ENCODE measurements at places on chromosomes 4 and X.

- DNase-seq: no peak
These were observed 50.7 kb upstream of the SPRY1 start for GRCh38 chr4:123345935-123346300.

GRCh38 chr4:23485801-23486200 is 404.0 kb downstream of the PPARGC1A start:
- DNase-seq: no peak

DNA sequence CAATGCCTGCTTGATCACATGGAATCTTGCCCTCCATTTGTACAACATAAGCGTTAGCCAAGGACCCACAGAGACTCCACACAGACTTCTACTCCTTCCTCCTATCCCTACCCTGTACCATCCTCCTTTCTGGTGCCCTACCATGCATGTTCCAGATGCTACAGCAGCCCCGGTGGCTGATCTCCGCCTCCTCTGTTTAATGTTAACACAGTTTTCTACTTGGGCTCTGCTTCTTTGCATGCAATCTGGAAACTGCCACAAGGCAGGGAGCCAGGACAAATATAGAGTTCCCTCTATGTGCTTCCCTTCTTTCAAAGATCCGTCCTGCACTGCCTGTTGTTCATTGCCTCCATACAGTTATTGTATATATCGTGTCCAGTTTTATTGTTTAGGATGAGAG is 368.6 kb upstream of the TENM3 start:
- DNase-seq: peak; percentile 10

GRCh38 chr4:138560448-138560847 is 318.3 kb upstream of the SLC7A11 start:
- DNase-seq: no peak

DNA sequence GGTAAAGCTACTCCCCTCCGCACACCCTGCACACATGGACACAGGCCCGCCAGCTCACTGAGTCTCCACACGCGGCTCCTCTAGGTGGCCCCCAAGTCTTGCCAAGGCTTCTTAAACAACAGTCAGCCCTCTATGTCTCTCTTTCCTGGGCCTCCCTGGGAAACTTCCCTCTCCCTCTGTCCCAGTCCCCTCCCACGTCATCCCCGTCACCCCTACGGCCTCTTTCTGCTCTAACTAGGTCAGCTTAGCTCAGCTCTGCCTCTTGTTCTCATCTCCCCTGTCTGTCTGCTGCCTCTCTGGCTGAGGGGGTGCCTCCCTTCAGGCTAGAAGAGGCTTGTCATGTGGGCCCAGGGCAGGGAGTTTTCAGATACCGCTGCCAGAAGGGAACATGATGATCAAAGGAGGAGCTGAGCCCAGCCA is 38.8 kb downstream of the SEPTIN6 start:
- no peak for DNase-seq

DNA sequence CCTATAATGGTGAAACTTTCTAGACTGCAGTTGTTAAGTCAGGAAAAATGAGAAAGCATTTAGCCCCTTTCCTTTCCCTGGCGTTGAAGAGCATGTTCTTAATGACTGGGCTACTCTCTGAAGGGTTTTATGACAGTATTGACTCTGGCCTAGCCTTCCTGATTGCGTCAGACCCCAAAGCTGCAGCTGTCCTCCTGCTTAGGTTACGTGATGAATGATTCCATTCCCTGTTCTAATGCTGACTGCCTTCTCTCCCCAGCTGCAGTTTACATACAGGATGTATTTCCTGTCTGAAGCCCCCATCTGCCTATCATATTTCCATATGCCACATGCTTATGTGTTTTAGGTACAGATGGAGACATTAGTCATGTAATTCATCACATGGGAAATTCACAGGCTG is 105.8 kb upstream of the EGFL6 start:
- no peak for DNase-seq

GRCh38 chr4:16916719-16917337 is 18.4 kb upstream of the LDB2 start:
- DNase-seq: peak; percentile 79

GRCh38 chrX:30821116-30821515 is 67.9 kb downstream of the TAB3 start:
- no peak for DNase-seq

DNA sequence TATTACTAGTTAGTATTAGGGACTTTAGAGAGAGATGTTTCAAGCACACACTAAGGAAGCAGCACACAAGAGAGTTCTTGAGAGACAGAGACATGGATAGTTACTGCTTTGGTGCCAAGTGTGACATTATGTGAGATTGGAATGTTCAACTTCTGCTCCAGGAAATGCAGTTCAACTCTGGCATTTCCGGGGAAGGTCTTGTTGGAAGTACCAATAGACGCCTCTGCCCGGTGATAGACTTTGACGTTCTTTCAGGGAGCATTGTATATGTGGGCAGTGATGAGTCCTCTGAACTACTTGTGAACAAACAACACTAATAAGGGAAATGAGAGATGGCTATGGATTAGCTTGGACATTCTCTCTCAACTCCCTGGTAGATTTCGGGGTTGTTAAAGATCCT is 638.1 kb upstream of the BOD1L1 start:
- no peak for DNase-seq

GRCh38 chr4:33031328-33031727 is 2311.2 kb downstream of the PCDH7 start:
- DNase-seq: no peak

DNA sequence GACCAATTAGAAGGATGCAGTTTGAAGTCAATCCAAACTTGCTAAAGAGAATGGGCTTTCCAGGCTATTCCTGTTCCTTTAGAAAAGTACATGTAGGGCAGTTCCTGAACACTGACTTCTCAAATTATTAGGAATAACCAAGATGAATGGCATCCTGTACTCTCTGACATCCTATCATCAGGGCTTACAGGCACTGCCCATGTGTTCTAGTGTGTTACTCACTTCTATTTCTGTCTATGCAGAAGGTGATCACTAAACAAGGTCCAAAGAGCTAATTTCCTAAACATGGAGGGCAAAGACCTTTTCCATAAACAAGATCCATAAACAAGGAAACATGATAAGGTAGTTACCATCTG is 53.6 kb downstream of the AWAT2 start:
- no peak for DNase-seq

GRCh38 chr4:150682126-150682525 is 100.2 kb downstream of the MAB21L2 start:
- no peak for DNase-seq

- no peak for DNase-seq
These were observed 419.1 kb upstream of the KLHL4 start for GRCh38 chrX:87098477-87098876.

DNA sequence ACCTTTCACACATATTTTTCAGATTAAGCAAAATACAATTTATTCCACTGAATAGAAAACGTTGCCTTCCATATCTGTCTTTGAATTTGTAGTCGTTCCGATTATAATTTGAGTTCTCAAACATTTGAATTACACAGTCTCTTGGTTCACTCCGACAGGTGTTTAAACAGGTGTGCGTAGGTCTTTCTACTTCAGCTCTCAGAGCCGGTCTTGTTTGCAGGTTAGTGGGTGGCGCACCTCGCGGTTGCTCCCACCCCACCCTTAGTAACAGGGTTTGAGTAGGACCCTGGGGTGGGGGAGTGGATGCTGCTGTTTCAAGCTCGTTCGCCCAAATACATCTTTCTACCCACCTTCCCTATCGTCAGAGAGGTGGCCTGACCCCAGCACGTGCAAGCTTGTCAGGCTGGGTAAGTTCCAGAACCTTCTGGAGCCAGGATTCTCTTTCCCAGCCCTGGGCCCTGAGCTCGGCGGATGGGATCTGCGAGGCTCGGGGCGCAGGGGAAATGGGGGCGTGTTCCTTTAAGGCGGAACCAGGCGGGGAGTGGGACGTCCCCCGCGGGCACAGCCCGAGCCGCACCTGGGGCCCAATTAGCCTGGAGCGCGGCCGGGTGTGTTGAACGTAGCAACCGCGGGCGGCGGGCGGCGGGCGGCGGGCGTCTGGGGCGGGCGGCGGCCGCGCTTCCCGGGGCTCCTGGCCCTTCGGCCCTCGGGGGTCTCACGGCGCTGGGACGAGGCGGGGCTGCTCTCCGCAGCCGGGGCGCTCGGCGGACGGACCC is at the start of gene FAM149A:
Gene FAM149A, plus strand, starts transcription at position 591 of the 776 bp plus-strand sequence.
- peak; percentile 19 for DNase-seq

DNA sequence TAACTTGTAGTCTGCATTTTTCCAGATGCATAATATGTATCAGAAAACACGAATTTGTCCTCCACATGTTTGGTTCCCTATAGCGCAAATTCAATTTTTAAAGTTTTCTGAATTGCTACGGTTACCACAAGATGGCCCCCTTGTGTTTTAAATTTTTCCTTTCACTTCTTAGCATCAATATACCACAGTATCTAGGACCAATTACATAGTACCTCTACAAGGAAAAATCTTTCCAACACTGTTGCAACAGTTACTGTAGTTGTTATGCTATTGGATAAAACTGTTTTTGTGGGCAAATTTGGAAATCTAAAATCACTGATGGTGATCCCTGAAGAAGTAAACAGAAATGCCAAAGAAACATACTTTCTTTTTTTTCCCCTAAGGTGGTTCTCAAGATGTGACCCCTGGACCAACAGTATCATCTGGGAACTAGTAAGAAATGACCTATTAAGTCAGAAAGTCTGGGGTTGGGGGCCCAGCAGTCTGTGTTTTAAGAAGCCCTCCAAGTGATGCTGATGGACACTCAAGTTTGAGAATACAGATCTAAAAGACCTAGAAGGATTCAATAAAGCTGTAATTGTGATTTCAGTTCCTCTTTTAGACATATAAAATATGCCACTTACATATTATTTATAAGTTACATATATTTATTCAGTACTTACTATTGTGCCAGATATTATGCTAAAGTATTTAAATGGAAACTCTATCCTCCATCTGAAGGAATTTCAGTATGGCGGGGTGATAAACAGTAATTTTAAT is 3.1 kb downstream of the ZGRF1 start:
- DNase-seq: no peak

GRCh38 chr4:142095886-142096605 is 459.7 kb downstream of the IL15 start:
- DNase-seq: peak; percentile 56
